ENCODE measurements at places on chromosomes 5 and 9.

- no peak for DNase-seq
Measured at GRCh38 chr9:93326056-93326455, 125.4 kb upstream of the FAM120A start.

GRCh38 chr9:85397005-85397404 is 344.7 kb downstream of the AGTPBP1 start:
- DNase-seq, result no peak

- DNase-seq, result no peak
Measured at GRCh38 chr5:123382252-123382651, 41.0 kb downstream of the CEP120 start.

- no peak for DNase-seq
Measured at GRCh38 chr9:89598926-89599325, 5.9 kb upstream of the GADD45G start.

GRCh38 chr9:134491196-134491835 is 150.3 kb upstream of the COL5A1 start:
- no peak for DNase-seq

DNA sequence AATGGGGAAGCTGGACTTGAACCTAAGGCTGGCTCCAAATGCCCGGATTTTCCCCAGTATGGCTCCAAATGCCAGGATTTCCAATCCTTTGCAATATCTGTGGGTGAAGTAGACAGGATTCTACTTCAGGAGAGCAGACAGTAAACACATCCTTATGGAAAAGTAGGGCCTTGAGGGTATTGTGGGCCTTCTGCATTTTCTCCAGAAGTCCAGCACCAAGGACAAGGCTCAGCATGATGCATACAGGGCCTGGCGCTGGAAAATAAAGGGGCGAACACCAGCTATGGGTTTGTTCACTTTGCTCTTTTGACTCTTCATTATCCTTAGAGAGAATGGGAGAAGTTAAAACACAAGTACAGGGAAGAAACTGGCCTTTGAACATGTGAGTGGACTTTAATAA is 347.5 kb downstream of the SEMA5A start:
- DNase-seq, result no peak

DNA sequence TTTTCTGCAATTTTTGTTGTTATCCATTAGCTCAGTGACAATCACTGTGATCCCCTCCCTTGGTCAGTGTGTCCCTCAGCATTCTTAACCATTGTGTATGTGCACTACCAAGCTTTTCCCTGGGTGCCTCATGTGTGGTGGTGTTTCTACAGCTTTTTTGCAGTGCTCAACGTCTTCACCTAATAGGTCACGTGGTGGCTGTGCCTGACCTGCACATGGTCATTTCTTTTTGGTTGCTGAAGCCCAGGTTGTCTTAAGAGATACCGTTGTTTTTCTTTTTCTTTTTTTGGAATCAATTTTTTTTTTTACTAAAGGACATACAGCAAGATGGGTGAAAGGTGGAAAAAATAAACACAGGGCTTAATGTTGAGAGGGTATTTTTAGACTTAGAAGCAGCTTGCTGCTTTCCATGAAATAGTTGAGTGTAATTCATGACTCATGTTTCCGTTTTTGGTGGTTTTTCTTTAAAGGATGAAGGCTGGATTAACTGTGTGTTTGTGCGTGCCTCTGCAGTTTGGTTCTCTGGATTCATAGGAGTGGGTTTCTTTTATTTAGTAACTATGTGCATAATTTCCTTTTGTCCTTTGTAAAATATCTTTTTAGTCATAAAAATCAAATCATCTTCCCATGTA is 22.2 kb downstream of the SH3GL2 start:
- no peak for DNase-seq

GRCh38 chr5:63025679-63026078 is 447.1 kb downstream of the LRRC70 start:
- no peak for DNase-seq

DNA sequence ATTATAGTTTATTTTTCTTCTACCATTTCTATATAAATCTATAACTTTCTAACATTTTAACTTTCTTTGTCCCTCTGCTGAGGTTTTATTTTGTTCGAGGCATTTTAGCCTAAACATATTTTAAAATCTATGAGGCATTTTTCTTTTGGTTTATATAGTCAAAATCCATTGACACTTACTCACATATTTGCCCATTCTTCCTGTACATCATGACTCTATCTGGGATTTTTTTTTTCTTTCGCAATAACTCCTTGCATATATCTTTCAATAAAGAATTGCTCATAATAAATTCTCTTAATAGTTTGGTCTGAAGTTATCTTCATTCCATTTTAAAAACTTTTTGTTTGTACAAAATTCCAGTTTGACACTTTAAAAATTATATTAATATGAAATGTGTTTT is 632.3 kb downstream of the TLE4 start:
- no peak for DNase-seq
